ENCODE measurements at places on chromosomes 3 and 15.

DNA sequence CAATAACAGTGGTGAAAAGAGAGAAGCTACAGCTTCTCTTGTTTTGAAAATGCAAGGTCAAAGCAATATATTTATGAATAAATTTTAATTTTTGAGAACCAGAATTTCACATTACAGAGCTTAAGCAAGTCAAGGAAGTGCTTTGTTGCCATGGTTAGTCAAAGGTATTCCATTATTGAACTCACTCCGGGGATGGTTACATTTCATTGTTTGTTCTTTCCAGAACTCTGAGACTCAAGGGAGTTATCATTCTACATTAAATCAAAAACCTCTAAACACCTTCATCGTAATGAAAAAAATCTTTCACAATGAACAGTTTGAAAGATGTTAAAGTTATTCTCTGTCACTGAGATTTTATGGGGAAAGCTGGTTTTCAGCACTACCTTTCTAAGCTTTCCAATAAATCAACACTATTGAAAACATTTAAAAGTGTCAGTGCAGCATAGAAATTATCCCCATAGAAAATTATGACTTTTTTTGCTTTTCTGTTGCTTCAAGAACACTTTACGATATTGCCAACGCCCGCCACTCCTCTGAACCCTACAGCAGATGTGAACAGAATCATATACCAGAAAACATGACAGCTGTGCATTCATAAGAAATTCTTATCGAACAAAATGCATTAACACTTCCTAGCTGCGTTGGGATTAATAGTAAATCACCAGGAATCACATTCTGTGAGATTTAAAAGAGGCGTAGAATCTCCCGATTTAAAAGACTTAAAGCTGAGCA, 83.0 kb downstream of the OTOL1 start:
- no peak for DNase-seq

DNA sequence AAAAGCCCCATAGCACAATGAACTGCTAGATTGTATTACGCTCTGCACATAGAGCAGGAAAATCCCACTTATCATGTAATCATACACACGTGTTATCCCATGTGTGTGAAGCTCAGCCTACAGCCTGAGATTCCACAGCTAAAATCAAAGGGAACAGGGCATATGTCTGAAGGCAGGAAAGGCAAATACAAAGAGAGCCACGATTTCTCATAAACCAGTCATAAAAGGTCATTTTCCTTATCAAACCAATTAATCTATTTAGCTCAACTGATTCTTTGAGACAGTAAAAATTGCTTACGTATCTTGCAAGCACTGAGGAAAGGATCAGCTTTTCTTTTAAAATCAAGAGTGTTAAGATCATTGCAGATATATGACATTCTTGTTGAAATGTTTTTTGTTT, 199.5 kb upstream of the TBL1XR1 start:
- DNase-seq = no peak

GRCh38 chr3:178271740-178272387, 264.4 kb upstream of the KCNMB2 start:
- DNase-seq = no peak

DNA sequence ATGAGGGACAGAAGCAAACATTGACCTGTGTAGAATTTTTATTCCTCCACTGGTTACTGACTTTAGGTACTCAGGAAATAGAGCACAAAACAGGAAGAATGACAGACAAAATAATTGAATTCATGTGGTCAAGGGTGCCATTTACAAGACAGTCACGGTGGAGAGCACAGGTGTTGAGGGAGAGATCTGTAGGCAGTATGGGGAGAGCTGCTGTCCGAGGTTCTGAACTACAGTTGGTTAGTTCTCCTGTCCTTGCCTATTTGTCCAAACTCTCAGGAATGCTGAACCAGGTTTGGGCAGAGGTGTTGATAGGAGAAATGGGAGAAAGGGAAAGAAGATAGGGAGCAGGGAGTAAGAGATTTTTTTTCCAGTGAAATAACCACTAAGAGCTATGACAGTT, 178.5 kb upstream of the ZBTB20 start:
- no peak for DNase-seq

- DNase-seq = no peak
Observed at GRCh38 chr3:37635251-37635650, 226.4 kb upstream of the CTDSPL start.

All from hippocampal formation (tissue), 2 donors.